ENCODE measurements at places on chromosomes 1 and 21.

DNA sequence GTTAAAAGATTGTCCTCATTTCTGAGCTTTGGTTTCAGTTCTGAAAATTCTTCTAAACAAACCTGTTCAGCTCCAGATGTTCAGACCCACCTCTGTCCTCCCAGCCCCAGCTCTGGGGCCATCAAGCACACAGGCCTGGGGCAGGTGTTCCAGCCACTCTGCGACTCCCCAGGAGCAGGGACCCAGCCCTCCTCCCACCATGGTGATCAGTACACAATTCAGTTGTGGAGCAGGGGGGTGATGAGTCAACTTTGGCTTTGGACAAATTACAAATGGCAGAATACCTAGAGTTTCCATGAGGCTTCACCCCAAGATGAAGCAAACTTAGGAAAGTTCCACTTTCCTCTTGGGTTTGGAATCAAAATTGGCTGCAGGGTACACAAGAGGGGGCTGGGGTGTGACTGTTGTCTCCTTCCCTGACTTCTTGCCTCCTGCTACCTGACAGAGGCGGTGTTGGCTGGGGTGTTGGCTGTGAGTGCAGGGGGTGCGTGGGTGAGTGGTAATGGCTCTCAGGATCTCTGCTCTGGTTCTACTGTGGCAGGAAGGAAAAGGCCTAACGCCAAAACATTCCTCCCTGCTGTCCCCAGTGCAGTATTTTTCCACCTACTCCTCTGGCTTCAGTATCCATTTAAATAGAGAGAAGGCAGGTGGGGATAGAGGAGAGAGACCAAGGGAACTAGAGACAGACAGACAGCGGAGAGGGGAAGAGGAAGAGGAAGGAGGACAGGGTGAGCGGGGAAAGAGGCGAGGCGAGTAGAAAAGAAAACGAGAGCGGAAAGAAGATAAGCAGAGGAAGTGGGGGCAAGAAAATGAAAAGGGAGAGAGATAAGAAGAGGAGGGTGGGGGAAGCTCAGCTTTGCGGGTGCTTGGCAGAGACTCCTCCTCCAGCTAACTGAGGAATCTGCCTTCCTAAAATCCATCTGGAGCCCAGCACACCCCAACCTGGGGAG is 20.6 kb upstream of the LRRN2 start:
- no peak for DNase-seq

DNA sequence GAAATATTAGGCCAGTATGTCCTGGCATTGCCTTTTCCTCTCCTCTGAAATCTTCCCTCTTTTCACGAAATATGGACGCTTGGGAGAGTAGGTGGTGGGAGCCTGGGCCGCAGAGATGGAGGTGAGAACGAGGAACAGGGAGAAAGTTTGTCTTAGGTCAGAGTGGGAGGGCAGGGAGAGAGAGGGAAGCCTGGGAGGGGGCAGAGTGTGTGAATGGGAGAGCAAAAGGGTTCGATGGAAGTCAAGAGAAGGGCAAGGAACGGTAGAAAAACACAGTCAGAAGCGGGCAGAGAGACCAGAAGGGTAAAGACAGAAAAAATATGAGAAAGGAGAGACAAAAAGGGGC is 1.2 kb downstream of the TRABD2B start:
- DNase-seq = no peak

DNA sequence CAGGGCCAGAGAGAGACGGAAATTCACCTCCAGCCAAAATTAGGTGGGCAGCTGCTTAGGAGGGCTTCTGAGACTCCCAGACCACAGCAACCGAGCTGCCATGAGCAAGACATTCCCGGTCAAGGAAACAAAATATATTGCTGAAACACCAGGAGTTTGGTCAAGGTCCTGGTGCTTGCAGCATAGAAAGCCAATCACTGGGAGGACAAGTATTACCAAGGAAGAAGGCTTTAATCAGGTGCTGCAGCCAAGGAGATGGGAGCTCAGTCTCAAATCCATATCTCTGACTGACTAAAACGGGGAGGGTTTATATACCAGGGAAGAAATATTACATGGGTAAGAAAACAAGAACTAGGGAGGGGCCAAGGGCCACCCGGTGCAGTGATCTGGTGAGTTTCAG is 18.8 kb upstream of the TMEM125 start:
- DNase-seq = no peak

DNA sequence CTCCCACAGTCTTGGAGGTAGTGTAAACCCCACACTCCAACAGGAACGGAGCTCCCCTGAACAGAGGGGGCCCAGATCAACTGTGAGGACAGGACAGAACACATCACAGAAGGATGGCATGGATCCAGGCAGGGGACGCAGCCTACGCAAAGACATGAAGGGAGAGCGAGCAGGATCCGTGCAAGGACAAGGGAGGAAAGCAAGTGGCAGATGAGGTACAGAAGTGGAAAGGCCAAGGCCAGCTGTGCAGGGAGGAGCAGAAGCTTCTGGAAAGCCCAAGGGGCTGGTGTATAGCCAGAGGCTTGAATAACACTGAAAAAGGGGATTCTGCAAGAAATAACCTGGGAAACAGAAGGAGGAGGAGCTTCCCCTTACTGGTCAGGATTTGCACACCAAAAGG is 81.2 kb downstream of the SIPA1L2 start:
- DNase-seq = no peak

DNA sequence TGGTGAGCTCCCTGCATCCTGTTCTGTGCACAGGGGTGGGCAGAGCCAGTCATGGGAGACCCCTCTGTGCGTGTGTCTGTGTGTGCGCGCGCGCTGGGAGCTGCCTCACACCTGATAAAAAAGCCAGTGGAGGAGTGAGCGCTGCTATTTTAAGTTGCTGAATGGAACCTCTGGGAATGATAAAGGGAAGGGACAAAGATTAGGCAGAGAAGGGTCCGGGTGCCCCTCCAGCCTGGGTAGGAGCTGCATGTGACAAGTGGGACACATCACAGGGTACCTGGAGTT is 847 bp downstream of the ADORA1 start:
- DNase-seq = no peak

GRCh38 chr1:24961334-24961733 is 31.3 kb upstream of the RUNX3 start:
- no peak for DNase-seq

- no peak for DNase-seq
These were observed 48.7 kb downstream of the EIF2D start for GRCh38 chr1:206563367-206564207.
